ENCODE measurements at places on chromosomes 1 and 21.

DNA sequence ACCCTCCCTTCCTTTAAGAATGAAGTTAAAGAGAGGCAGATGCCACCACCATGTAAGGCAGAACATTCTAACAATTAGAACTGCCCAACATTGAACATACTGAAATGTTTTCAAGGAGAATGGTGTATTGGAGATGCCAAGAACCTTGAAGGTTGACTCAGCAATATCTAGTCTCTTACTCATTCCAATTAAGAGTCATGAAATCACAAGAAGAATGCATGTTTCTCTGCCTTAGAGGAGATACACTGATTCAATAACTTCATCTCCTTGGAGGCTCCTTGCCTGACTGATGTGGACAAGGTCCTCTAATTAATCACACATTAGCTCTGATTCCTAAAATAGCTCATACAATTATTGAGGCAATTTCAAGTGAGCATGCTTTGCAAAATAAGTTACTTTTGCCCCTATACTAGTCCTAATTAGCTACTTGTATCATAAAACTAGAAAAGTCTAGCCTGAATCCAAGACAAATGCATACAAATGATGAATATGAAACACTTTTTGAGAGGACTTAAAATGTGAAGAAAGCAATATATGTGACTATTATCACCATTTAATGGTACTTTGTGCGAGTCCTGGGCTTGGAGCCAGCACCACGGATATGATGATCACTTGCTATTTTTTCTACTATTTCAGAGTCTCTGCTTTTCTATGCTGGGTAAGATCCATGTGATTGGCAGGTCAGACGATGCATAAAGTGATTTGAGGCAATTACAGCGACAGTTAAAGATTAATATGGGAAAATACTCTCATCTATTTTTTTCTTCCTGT lies 114.5 kb downstream of the DSCAM start:
- DNase-seq = no peak

DNA sequence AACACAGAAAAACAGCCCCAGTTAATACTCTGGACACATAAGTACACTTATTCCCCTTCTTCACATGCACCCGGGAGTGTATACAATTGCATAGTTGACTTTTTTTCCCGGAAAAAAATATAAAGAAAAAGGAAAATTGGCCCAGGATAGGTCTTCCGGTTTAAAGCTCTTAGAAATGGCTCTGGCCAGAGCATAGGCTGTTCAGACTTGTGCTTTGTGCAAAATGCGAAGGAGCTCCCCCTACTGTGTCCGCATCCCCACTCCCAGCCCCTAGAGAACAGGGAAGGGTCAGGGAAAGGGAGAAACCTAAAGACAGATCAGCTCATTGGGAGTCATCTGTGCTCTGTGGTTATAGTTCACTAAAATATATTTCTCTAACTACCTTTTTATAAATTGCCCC lies 5.5 kb upstream of the MTMR11 start:
- DNase-seq = no peak

DNA sequence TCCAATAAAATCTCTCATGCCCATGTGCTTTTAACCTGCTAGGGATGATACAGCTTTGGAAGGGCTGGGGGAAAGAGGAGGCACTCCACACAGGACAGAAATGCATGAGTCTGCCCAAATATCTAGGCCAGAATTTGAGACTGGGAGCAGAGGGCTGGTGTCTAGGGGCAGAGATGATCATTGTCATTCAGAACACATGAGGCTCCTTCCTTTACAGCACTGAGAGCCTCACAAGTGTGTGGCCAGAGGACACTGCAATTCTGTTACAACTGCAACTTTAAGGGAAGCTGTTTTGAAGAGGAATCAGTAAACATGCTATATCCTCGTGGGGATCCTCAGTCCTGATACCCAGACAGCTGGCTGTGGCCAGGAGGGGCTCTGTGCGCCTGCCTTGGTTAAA lies 541.3 kb downstream of the OMA1 start:
- DNase-seq = no peak

GRCh38 chr21:15729346-15729673 lies 472 bp upstream of the USP25 start:
- no peak for DNase-seq

GRCh38 chr21:38486221-38486620 lies 12.1 kb downstream of the ERG start:
- no peak for DNase-seq

DNA sequence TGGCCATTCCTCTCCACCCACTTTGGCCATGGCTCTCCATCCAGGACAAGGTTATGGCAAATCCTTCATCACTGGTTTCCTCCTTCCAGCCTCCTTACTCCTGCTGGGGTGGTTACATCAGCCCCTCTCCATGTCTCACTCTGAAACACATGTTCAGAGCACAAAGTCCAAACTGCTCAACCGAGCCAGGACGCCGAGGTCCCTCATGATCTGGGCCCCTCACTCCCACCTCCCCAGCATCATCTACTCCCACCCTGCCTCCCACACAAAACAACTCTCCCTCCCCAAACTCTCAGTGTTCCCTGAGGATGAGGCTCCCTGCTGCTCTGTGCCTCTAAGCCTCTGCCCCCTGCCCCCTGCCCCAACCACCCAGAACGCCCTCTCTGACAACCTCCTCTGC lies 33.3 kb upstream of the ZBTB40 start:
- DNase-seq = no peak

DNA sequence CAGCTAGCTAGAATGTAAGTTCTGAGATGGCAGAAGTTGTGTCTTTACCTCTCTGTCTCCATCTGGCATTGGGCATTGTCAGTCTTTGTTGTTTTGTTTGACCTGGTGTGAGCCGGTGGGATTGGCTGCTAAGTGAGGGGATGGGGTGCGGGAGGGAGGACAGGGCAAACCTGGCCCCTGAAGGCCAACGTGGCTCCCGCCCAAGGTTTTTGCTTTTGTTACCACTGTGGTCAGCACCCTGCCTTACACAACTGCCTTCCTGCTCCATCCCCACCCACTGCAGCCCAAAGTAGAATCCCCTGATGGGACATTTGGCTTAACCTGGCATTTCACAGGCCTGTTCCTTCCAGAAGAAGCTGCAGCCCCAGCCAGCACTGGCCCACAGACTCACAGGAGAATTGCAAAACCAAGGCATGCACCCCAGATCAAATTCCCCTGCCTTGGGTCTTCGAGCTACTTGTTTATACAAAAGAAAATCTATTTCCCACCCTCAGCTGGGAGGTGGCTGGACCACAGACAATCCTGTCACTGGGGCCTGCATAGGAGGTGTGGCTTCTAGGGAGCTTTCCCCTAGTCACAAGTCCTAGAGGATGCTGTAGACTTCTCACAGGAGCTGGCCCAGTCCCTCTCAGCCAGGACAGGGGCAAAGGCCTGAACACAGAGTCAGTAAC lies 147.5 kb downstream of the TRABD2B start:
- no peak for DNase-seq

DNA sequence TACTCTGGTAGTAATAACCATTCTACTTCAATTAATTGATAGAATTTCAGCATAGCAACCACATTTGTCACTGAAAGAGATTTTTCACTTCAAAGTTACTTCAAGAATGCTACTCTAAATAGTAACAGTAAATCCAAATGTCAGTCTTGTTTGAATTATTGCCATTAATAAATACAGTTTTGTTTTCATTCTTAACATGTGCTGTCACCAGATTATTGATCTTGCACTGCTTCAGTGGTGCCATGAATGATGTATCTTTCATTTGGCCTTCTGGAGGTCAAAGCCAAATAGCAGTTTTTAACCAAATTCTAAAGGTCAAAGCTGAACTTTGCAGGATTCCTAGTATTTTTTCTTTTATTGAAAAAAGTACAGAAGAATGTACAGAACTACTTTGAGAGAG lies 199.5 kb downstream of the PATJ start:
- DNase-seq = no peak

DNA sequence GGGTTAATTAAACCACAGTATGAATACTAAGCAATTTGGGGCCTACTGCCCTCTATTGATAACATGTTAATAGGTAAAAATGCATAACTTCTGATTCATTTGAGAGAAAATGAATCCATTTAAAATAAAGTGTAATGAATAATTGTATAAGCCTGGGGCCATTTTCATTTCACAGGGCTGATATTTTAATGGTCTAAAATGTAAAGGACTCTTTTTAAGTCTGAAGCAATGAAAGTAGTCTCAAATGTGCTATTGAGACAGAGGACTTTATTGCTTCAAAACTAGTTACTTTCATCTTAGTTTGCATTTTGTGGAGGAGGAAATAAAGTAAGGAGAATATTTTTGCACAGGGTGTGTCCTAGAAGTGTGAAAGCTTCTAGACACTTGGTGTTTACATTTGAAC lies 155.4 kb downstream of the TLR5 start:
- no peak for DNase-seq

- DNase-seq = no peak
These were observed 43.7 kb upstream of the PIGC start for GRCh38 chr1:172487550-172487949.

GRCh38 chr1:166876540-166876838 lies 425 bp upstream of the TADA1 start:
- DNase-seq = no peak

DNA sequence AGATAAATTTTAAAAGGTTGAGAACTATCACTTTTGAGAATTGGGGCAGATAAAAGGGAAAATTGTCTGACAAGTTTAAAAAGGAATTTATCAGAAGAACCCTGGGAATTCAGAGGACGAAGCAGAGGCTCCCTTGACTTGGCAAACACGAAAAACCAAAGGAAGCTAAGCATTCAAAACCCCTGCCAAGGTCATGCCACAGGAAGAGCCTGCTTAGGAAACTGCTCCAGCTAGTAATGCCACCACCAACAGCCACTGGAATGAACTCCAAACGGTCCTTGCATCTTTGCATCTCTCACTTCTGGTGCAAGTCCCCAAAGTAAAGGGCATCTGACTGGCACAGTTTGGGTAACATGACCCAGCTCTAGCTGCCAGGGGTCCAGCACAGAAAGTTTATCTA lies 7.2 kb downstream of the GPBP1L1 start:
- no peak for DNase-seq

DNA sequence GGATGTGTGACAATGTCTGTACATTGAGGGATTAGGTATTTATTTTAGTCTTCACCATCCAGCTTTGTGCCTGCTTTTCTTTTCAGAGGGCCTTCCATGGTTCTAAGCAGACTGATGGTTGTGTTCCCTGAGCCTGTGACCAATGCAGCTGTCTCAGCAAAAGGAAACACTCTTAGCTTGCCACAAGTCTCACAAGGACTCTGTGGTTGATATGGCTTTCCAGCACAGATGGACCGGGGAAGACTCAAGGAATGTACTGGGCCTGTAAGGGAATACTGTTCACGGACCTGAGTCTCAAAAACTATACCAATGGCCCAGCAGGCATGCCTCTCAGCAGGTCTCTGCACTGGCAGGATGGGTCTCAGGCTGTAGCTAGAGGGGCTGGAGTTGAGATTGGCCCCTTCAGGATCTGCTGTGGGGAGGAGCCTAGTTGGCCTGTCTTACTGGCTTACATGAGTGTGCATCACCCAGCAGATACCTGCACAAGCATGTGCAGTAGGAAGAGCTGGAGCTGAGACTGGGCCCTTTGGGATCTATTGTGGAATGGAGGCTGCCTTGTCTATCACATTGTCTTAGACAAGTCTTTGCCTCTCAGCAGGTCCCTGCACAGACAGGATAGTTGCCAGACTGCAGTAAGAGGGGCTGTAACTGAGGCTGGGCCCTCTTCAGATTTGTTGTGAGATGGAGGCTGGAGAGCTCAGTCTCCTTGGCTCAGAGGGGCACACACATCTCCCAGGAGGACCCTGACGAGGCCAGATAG lies 52.0 kb upstream of the PDC start:
- DNase-seq = no peak

DNA sequence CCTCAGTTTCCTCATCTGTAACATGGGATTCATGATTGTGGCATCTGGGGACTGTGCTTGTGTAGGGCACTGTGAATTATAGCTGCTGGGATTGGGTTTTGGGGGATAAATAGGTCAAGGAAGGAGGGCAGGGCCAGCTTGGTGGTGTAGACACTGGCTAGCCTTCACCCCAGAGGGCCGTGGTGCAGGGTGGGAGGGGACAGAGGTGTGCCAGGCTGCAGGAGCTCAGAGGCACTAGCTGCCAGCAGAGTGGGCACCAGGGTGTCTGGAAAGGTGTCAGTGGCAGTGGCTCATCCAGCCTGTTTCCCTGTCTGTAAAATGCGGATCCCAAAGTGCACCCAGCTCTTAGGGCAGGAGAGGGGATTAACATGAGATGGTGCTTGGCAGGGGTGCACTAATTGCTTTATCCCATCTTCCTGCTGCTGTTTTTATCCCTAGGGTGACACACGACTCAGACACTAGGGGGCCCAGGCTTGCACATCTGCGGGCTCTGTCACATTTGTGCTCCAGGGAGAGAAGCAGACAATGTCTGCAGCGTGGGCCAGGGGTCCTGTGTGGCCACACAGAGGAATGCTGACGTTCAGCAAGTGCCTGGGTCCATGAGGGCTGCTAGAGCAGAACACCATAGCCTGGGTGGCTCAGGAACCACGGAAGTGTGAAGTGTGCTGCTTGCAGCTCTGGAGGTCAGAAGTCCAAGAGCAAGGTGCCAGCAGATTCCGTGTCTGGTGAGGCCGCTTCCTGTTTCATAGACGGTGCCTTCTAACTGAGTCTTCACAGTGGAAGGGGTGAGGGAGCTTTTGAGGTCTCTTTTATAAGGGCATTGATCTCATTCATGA lies 19.3 kb downstream of the OBSCN start:
- DNase-seq = no peak

- DNase-seq = no peak
These were observed 55.2 kb upstream of the SELENON start for GRCh38 chr1:25744636-25745425.

DNA sequence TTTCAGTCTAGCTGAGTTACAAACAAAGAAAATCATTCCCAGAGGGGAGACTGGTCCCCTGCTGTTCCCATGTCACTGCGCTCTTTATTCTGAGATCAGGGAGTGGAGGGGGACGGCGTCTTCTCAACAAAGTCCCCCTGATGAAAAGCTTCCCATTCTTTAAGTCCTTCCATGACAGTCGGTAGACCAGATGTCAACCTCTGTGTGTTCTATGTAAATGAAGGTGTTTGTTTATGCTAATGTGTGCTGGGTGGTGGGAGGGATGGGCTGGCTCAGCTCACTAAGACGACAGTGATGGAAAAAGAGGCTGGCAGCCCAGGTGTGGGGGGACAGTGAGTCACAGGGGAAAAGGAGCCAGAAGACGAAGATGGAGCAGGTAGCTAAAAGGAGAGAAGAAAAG lies 148.2 kb upstream of the KLHDC7A start:
- DNase-seq = no peak

GRCh38 chr1:38500891-38501290 lies 358.7 kb downstream of the RRAGC start:
- no peak for DNase-seq

DNA sequence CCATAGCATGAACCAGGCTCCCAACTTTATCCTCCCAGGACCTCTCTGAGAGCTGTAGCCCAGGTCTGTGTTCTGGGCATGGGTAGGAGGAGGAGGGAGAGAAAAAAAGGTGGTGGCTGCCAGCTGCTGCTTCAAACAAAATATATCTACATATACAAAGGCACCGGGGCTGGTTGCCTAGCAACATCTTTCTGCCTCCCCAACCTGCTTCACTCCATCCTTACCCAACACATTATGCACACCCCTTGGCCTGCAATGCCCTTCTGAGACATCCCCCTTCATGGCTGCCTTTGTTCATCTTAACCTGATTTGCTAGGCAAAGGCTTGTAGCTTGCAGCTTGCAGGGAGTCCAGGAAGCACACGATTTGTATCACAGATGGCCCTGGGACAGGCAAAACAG lies 27.2 kb upstream of the ATP1A1 start:
- DNase-seq = no peak
